Left lobe of liver (tissue), 2 donors: ENCODE measurements at places on chromosomes 6 and 20.

DNA sequence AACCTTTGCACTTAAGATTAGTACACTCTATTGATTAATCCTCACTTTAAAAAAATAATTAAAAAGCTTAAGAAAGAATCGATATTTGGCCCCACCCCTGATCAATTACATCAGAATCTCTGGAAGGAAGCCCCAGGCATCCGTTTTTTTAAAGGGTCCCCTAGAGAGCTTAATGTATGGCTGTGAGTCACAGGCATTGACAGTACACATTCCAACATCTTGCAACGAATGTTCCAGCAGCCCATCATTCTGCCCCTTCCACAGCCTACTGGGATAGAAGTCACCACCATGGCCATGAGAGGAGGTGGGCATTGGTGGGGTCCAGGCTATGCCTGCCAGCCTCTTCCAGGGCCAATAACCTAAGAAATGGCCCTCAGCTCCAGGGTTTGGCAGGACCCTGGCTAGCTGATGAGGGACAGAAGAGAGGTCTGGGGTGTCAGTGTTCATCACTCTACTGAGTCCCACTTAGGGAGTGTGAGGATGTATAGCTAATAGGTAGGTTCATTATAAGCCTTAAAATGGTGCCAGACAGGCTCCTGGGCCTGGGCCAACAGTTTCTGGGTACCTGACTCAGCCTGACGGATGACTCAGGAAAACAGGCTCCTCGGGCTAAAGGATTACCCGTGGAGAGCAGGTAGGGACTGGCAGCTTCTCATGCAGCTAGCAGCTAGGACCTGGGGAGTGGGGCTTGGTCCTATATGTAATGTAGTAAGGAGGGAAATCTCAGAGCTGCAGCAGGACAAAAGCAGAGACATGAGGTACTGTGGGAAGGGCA lies 40.4 kb downstream of the MDGA1 start:
- DNase-seq, result no peak

DNA sequence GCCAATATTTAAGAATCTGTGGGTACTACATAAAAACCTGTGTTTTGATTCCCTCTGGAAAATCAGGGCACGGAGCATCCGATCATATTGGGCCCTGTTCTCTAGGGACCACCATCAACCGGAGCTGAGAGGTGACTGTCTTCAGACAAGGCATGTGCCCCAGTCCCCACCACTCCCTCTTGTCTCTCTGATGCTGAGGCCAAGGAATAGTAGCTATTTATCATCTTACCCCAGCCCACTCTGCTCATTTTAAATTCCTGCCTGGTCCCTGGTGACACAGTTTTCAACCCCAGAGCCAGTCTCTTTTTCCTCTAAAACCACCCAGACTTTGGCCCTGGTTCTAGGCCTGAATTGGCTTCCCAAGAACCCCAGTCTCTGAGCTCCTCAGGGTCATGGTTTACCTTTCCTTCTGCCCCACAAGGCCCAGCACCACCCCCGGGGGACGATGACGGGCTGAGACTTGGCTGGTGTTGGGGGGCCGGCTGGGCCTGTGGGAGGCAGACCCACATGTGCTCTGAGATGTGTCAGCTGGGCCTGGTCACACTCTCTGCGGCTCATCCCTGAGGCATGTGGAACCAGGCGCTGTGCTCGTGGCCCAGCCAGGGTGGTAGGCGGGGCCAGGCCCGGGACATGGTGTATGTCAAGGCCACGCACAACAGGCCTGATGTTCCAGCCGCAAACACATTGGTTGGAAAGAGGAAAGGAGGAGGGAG lies 114.4 kb downstream of the CEBPB start:
- peak; percentile 97 for DNase-seq

GRCh38 chr6:119482850-119483285 lies 133.3 kb upstream of the MAN1A1 start:
- no peak for DNase-seq

GRCh38 chr20:38804682-38805501 lies 605 bp upstream of the PPP1R16B start:
- DNase-seq, result no peak

- DNase-seq, result no peak
Measured at GRCh38 chr6:100267721-100268123, 197.0 kb downstream of the SIM1 start.

GRCh38 chr20:8301655-8302054 lies 169.6 kb downstream of the PLCB1 start:
- DNase-seq, result no peak

- no peak for DNase-seq
Measured at GRCh38 chr6:34638834-34639736, 57.5 kb downstream of the ILRUN start.

GRCh38 chr6:14100138-14100537 lies 17.4 kb upstream of the CD83 start:
- no peak for DNase-seq

DNA sequence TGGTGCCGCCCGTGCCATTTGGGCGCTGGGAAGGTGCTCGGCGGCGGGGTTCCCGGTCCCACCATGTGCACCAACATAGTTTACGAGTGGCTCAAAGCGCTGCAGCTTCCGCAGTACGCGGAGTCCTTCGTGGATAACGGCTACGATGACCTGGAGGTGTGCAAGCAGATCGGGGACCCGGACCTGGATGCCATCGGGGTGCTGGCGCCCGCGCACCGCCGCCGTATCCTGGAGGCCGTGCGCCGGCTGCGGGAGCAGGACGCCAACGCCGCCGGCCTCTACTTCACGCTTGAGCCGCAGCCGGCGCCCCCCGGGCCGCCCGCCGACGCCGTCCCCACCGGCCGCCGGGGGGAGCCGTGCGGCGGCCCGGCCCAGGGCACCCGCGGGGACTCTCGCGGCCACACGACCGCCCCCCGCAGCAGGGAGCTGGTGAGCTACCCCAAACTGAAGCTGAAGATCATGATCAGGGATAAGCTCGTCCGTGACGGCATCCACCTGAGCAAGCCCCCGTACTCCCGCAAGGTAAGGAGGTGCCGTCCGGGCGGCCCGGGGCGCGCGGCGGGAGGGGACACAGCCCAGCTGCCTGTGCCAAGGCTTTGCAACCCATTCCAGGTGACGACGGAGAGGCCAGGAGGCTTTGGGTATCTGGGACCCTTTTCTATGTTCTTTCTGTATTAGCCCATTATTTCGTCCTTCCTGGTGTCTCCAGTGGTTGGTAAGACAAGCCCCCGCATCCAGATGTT lies 547 bp downstream of the SAMD5 start:
- DNase-seq, result peak; percentile 50

DNA sequence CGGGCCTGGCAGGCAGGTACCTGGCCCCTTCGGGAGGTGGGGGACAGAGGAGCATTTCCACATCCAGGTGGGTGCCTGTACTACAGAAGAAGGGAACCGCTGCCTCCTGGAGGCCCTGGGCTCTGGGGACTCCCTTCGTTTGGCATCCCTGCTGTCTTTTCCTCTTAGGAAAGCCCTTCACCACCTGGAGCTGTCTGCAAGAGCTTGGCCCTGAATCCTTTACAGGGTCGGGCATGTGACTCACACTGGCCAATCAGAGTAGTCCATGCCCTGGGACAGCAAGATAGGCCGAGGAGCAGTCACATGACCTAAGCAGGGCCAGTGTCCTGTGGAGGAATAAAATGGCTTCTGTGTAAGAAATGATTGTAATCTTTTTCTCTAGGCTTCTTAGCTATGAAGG lies 224.9 kb downstream of the ANKRD60 start:
- DNase-seq, result no peak

- DNase-seq, result no peak
Measured at GRCh38 chr20:45857882-45858216, 435 bp downstream of the ZSWIM3 start.

GRCh38 chr20:47778398-47779354 lies 6.6 kb downstream of the SULF2 start:
- peak; percentile 52 for DNase-seq

GRCh38 chr6:134245706-134246105 lies 72.2 kb downstream of the SGK1 start:
- no peak for DNase-seq

DNA sequence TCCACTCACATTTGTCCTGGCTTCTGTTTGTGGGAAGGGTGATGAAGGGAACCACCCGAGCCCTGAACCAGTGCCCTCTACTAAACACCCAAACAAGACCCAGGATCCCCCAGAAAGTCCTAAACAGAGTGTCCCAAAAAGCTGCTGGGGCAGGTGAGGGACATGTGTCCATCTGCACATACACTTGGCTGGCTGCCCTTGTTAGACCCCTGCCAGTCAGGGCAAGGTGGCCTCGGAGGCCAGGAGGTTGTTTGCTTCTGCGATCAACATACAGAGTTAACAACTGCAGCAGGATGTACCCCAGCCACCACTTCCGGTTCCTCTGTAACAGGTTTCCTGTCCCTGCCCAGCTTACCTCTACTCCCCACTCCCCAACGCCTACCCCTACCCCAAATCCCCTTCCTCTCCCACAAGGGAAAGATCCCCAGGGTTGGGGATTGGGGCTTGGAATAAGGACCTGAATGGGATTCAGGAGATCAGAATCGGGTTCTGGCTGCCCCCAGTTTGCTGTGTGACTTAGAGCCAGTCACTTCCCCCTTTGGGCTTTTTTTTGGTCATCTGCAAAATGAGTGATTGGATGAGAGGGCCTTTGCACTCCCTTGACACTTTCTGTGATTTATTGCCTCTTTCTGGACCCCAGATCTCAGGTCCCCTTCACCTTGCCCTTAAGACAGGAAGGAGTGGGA lies 13.9 kb downstream of the DEF6 start:
- DNase-seq, result no peak

DNA sequence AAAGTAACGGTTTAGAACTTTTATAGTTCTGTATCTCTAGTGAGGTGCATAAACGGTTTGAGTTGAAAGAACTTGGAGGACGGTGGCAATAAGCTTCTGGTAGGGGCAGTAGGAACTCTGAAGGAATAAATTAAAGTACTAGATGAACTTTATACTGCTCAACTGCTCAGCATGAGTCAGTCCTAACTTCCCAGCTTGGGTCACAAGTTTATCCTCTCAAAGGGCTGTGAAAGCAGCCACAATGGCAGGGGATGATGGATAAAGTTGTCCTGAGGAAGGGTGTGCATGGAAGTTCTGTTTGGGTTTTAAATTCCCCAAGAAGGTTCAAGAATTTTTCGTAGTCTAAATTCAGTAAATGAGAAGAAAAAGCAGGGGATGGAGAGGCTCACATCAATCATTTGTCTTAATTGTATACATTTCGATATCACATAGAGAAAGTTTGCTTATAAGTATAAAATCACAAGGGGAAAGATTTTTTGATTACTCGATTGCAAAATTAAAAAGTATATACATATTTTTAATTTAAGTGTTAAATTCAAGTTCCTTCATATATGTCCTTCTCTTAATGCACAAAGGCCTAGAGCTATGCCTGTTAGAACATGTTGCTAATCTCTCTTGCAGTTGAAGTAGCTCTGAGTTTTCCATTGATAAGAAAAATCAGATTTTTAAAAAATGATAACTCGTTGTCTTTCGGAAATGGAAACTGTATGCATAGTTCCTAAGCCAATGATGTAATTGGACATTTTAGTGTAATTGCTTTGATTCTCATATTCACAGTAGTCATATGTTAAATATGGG lies 55.3 kb upstream of the JAG1 start:
- DNase-seq, result no peak

GRCh38 chr6:14674867-14675648 lies 557.5 kb downstream of the CD83 start:
- no peak for DNase-seq

- DNase-seq, result no peak
Measured at GRCh38 chr6:126531286-126531685, 191.4 kb downstream of the CENPW start.

DNA sequence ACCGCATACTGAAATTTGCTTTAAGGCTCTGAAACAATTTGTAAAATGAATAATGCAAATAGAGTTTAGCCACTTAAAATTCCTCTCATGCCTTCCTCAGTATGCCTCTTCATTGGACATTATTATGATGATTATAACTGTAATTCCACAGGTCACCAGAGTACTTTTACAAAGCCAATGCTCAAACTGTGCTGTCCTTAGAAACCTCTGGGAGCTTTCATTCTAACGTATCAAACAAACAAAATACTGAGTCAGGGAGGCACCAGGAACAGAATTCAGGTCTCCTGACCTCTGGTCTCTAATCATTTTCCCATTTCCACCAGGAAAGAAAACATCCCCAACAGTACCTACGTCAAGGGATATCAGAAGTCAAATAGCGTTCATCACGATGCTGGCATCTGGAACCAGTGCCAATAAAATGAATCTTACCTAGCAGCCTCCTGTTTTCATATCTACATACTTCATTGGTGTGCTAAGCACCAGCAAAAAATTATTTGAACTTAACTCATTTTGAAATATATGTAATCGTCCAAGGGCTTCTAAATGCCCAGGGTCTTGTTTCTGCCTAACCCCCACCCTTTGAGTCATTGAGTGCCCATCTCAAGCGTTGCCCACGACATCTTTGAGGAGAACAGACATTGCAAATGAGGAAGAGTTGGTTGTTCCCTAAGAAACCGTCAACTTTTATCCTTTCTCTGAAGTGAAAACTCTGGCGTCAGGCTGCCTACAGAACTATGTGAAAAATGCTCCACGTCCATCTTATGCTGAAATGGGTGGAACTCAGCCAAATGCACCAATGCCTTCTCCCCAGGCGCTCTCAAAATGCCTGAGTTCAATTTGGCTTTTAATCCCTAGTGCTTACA lies 37.9 kb downstream of the NEDD9 start:
- DNase-seq, result no peak

GRCh38 chr20:51987812-51988211 lies 185.5 kb upstream of the SALL4 start:
- no peak for DNase-seq

- DNase-seq, result no peak
Measured at GRCh38 chr20:18465536-18466200, 1.2 kb downstream of the DZANK1 start.

DNA sequence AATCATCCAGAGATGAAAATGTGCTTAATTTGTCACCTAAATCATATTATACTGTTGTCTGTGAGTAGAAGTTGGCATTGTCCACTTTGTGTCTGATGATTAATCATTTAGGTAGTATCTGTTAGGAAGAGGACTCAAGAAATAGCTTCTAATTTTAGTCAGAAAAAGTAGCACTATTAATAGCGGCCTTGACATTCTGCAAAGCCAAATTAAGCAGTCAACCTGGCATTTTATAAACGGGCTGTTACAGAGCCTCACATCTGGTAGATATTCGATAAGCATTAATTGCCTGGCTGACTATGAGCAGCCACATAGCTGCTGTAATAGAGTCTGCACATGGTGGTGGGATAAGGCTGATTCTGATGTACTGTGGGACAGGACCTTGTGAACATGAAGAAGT lies 99.5 kb downstream of the KLHL32 start:
- DNase-seq, result no peak
